ENCODE measurements at places on chromosomes 2 and 18.

DNA sequence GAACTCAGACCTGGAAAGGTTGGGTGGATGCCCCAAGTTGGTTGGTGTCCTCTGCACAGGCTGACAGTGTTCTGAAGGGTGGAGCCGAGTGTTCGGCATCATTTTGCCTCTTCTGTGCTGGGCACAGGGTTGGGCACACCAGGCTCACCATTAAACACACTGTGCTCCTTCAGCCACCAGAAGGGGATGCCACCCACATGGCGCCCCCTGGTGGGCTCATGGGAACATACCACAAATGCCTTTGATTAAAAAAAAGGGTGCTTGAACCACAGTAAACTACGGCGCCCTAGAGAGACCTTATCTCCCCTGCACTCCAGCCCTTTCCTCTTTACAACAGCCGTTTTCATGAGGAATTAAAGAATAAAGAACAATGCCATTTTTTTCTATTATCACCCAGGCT is 89.4 kb downstream of the CELF4 start:
- DNase-seq = peak; percentile 20

- no peak for DNase-seq
Measured at GRCh38 chr18:46070815-46071652, 1.0 kb downstream of the PSTPIP2 start.

GRCh38 chr18:48020337-48021250 is 90.1 kb upstream of the SMAD2 start:
- DNase-seq = no peak

DNA sequence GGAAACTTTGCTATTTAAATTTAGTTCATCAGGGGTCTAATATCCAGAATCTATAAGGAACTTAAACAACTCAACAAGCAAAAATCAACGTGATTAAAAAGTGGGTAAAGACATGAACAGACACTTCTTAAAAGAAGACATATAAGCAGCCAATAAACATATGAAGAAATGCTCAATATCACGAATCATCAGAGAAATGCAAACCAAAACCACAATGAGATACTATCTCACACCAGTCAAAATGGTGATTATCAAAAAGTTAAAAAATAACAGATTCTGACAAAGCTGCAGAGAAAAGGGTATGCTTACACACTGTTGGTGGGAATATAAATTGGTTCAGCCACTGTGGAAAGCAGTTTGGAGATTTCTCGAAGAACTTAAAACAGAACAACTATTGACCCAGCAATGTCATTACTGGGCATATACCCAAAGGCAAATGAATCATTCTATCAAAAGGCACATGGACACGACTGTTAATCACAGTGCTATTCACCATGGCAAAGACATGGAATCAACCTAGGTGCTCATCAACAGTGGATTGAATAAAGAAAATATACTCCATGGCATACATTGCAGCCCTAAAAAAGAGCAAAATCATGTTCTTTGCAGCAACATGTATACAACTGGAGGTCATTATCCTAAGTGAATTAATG is 189.9 kb downstream of the SLC4A10 start:
- DNase-seq = no peak

DNA sequence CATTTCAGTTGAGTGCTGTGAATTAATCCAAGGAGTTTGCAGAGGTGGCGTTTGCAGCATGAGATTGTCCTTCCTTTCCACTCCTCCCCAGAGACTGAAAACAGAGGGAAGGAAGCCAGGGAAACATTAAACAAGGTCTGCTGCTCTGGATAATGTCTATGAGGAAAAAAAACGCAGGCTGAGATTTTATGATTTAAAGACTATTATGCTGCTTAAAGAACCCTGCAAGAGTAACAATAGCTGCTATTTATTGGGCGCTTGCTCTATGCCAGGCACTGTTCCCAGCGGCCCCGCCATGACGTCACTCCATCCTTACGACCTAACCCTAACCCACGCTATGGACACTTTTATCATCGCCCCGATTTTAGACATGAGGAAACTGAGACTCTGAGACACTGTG is 222.4 kb downstream of the BCL2 start:
- DNase-seq = no peak

Data from activated CD4-positive, alpha-beta T cell treated with anti-CD3 and anti-CD28 coated beads, Interleukin-2, amount 10 ng/mL, durations not matched to agents 7 days and 5 days (primary cell).